Mucosa of descending colon (tissue), 3 donors: ENCODE measurements at places on chromosomes 7 and 10.

GRCh38 chr10:107614939-107615685, 450.6 kb upstream of the SORCS1 start:
- DNase-seq = no peak

- no peak for DNase-seq
Measured at GRCh38 chr7:68088879-68089278, 1092.2 kb downstream of the TYW1 start.

DNA sequence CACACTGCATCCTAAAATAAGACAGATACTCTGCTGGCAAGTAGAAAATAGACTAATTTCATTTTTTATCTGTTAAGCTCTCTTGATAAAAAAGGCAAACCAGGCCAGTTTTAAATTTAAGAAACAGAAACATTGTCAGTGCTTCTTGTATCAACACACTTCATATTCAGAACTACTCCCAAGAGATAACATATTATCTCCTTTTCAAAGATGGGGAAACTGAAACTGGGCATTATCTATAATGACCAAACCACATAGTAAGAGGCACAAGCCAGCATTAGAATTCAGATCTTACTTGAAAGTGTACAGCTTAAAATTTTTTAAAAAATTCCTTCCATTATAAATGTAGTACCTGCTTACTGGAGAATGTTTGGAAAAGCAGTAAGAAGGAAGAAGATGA, 14.7 kb downstream of the SRI start:
- no peak for DNase-seq

DNA sequence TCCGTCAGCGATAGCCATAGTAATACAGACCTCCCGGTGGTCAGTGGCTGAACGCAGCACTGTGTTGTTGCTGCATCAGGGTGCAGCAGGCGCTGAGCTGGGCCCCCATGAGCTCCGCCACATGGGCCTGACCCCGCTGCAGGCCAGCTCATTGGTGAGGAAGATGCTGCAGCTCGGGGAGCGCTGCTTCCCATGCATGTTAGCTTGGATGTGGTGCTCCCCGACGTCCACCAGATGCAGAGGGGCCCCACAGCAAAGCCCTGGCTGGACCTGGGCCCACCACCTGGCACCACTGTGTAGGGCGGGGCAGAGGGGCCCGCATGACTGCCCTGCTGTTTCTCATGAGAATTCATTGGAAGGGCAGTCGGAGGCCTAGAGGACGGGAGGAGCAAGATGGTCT, 50.8 kb downstream of the WDR37 start:
- no peak for DNase-seq

DNA sequence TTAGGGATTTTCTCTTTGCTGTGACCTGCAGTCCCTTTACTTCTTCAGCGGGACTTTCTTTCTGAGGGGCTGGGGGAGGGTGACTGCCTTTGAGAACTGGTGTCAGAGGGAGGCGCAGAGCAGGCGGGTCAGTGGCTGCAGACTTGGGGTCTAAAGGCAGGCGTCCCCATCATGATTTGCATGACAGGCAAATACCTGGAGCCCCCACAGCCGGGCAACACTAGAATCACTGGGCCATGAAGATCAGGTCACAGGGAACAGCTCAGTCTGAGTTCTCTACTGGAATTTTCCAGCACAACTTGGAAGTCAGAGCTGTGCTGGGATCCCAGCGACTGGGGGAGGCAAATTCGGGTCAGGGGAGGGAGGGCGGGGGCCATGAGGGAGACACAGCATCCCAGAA, 29.2 kb upstream of the PITRM1 start:
- DNase-seq = no peak

DNA sequence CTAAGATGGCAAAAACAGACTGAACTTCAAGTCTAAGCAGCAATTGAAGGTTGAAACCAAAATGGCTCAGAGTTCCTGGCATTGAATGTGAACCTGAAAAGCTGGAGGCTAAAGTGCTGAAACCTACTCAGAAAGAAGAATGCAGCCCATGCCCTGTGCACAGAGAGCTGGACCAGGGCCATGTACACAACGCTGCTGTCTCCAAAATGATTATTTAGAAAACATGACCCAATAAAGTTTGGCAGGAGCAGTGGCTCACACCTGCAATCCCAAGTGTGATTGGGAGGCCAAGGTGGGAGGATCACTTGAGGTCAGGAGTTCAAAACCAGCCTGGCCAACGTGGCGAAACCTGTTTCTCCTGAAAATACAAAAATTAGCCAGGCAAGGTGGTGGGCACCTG, 158.9 kb downstream of the AKR1D1 start:
- no peak for DNase-seq

DNA sequence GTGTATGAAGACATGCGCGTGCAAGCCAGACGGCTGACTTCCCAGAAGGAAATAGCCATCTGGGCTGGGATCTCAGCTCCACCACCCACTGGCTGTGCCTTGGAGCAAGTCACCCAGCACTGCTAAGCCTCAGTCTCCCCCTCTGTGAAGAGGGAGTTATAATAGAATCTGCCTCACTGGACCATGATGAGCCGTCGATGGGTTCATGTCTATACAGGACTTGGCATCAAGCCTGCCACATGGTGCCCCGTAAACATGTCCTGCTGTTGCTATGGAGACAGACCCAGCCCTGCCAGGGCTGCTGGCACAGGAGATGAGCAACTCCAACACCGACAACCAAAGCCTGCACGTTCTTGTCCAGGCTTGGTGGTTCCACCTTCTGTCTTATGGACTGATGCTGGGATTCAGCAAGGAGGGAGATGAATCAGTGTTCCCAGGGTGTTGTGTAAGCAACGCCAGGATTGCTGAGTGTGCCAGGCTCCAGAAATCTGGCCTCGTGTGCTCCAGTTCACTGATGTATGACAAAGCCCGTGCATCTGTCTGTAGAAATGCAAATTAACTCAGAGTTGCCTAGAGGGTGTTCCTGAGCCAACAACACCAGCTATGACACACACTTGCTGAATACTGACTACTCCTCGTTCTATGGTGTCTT, 5.6 kb downstream of the GPR15LG start:
- peak; percentile 61 for DNase-seq
